ENCODE measurements at places on chromosomes 3 and 15. TPM values are rescaled to one million over a fixed set of nuclear protein-coding genes. Genes with fewer than 3 reads are reported as not detected.

Gene SCN5A
- total RNA-seq: 2.7 TPM

Gene CXCR6
- 2.1 TPM for total RNA-seq

Gene NRG4
- not detected for total RNA-seq

Gene SYNM
- 37.7 TPM for total RNA-seq

Gene ZBTB47
- 69.3 TPM for total RNA-seq

Gene GPR27
- 2.4 TPM for total RNA-seq

Gene ZBTB20
- total RNA-seq: 60.3 TPM

Gene CPNE9
- not detected for total RNA-seq

Gene PODXL2
- total RNA-seq: 1.6 TPM

Gene ITIH1
- total RNA-seq: 2.0 TPM

Gene ANKRD34C
- total RNA-seq: not detected

Data from ascending aorta (tissue), 2 donors.